ENCODE measurements at places on chromosomes 6 and 20. TPM values are rescaled to one million over a fixed set of nuclear protein-coding genes. Genes with fewer than 3 reads are reported as not detected.

MTFR2 gene
- 1.9 TPM for total RNA-seq

GRCh38 chr20:21643417-21643816 lies 62.0 kb upstream of the PAX1 start:
- H3K27ac ChIP-seq: no peak overlapping the region
- no peaks in the 10 kb centered on the region for H3K36me3 ChIP-seq
- H3K4me1 ChIP-seq: no peaks in the 10 kb centered on the region
- H3K4me3 ChIP-seq: no peak overlapping the region

GRCh38 chr20:44433751-44434538 lies 41.7 kb upstream of the TTPAL start:
- H3K36me3 ChIP-seq: no peaks in the 10 kb centered on the region
- no peaks in the 10 kb centered on the region for H3K4me1 ChIP-seq
- H3K4me3 ChIP-seq: no peak overlapping the region
- H3K27ac ChIP-seq: no peak overlapping the region
- no peak for DNase-seq
- no peaks in the 10 kb centered on the region for H3K27me3 ChIP-seq

DNA sequence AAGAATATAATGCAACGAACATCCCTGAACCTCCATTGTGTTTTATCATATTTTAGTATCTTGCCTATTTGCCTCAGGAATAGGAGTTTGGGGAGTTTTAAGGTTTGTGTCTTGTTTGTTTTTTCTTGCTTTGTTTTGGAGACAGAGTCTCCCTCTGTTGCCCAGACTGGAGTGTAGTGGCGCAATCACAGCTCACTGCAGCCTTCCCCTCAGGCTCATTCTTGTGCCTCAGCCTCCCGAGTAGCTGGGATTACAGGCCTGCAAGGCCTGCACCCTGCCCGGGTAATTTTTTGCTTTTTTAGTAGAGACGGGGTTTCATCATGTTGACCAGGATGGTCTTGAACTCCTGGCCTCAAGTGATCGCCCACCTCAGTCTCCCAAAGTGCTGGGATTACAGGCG lies 63.3 kb upstream of the CARMIL1 start:
- no peaks in the 10 kb centered on the region for H3K27me3 ChIP-seq
- H3K36me3 ChIP-seq: peaks cover 5% of the 10 kb centered on the region
- no peak overlapping the region for H3K27ac ChIP-seq
- H3K4me1 ChIP-seq: peaks cover 13% of the 10 kb centered on the region

Data from glutamatergic neuron (in vitro differentiated cells).